MCF 10A (cell line): ENCODE measurements at places on chromosomes 3 and 15. TPM values are rescaled to one million over a fixed set of nuclear protein-coding genes. Genes with fewer than 3 reads are reported as not detected.

The PLOD2 gene
- 109 and 149 TPM in 2 replicates for total RNA-seq

The TMCO5A gene
- not detected in 2 replicates for total RNA-seq

The RTP3 gene
- not detected in 2 replicates for total RNA-seq

The UCN2 gene
- 1.5 and 3.8 TPM in 2 replicates for total RNA-seq

The SI gene
- not detected in 2 replicates for total RNA-seq

The VIPR1 gene
- 0.28 and 0.54 TPM in 2 replicates for total RNA-seq

The DGKG gene
- total RNA-seq = not detected in 2 replicates
